ENCODE measurements at places on chromosomes 7 and 10.
A peak's percentile ranks its signal among the peaks of the same experiment; 100 is the strongest.

DNA sequence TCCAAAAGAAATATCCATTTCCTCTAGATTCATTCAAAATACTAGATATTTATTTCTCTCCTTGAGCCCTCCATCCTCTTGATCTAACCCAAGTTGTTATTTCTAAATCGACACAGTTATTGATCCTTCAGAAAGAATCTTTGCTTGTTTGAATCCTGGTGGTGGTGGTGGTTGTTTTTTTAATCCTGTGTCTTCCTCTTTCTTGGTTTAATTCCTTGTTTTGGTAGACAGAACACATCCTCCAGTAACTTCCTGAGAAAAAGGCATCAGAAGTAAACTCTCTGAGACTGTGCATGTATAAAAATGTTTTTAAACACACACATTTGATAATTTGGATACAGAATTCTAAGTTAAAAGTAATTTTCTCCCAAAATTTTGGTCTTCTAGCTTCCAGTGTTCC is 49.9 kb downstream of the SIRT1 start:
- DNase-seq, result no peak

- DNase-seq, result no peak
These were observed 557.1 kb downstream of the KCNMA1 start for GRCh38 chr10:77080361-77081027.

GRCh38 chr7:71133856-71134255 is 1.9 kb downstream of the GALNT17 start:
- DNase-seq, result no peak

- no peak for DNase-seq
These were observed 1169.4 kb upstream of the CELF2 start for GRCh38 chr10:9848278-9848677.

- DNase-seq, result no peak
These were observed 45.6 kb upstream of the SGCE start for GRCh38 chr7:94701555-94701973.

DNA sequence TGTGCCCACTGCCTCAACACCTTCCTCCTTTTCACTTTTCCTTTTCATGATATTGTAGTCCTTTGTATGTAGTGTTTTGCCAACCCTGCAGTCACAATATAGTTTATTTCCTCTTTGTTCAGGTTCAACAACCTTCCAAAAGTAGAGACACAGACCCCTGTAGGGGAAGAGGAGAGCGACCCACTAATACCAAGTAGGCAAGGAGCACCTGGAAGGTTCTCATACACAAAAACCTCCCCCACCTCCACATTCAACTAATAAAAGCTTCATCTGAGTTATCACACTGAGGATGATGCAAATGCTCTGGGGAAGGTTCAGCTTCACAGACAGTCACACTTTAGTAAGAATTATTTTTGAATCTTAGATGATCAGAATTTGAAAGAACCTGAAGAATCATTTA is 41.6 kb downstream of the PIK3AP1 start:
- DNase-seq, result no peak

DNA sequence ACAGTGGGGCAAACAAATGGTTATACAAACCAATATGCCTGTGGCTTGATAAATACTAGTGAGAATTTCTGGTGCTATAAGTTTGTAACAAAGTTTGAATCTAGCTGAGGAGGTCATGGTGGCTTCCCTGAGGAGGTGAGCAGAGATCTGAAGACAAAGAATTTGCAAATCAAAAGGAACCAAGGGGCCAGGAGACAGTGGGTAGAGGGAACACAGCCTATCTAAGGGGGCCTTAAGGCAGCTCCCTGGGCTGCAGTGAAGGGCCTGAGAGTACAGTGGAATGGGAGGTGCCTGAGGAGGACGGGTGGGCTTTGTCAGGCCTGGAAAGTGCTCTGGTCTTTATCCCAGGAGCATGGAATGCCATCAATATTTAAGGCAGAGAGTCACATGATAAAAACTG is 21.8 kb downstream of the RNF133 start:
- DNase-seq, result no peak

DNA sequence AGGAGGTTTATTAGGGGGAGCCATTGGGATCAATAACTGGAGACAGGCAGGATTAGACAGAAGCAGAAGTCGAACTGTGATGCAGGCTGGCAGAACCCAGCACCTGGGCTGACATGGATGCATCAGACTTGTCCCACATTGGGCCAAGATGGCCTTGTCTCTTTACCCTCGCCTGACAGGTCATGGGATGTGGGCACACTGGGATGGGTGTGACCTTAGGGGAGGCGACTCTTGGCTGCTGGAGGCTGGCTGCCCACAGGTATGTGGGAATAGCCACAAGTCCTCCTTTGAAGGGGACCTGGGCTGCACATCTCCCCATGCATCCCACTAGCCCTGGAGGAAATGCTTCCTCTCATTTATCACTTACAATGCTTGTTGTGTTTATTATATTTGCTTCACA is 17.3 kb downstream of the NFE2L3 start:
- DNase-seq, result no peak

DNA sequence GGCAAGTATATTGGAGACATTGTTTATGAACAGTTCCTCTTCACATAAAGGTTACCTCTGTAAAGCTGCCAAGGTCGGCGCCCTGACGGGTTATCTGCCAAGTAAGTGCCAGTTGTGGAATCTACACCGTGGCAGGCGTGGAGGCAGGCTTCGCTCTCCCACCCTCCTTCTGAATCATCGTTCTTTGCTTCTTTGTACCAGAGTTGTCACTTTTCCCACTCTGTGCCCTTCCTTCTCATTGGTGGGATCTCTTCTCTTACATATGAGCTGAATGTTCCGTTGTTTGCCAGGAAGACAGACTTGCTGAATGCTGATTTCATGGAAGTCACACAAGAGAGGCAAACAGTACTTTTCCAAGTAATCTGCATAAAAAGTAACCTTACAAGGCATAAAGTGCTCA is 40.6 kb upstream of the PTPRZ1 start:
- DNase-seq, result peak; percentile 73

DNA sequence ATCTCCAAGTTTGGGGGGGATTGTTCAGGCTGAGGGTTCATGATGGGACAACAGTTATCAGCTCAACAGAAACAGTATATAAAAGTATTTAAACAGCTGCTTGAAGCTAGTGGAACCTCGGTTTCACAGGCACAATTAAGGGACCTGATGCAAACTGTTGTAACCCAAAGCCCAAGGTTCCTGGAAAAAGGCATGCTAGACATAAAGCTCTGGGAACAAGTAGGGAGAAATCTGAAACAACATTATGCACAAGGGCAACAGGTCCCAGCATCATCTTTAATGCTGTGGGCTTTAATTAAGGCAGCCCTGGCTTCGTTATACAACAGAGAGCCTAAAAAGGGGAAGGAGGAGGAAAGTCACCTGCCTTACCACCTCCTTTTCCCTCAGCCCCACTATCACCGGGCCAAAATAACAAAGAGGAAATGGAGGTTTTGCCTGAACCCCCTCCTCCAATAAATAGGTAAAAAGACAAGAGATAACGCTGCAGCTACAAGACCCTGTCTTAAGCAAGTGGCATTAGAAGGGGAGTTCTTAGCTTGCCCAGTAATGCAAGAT is 83.2 kb upstream of the GPR22 start:
- DNase-seq, result no peak

- no peak for DNase-seq
These were observed 246.6 kb downstream of the ADRA2A start for GRCh38 chr10:111323389-111323966.

DNA sequence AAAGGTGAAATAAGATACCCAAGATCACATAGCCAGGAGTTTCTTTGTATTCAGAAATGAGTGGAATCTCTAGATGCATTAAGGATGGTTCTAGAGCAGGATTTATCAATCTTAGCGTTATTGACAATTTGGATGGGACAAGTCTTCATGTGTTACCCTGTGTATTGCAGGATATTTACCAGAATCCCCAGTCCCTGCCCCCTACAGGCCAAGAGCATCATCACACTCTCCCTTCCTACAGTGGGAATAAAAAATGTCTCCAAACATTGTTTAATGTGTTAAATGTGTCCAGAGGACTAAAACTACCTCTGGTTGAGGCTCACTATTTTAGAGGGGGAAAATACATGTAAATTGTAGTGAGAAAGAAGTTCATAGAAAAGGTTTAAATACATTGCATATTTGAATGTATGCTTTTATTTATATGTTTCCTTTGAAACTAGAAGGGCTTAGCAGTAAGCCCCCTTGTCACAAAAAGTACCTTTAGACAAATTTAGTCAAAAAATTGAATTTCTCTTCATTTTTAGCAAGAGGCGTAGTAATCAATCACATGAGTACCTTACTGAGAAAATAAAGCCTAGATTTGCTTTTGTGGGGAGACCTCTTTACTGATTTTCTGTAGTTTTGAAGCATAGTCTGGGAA is 141.2 kb downstream of the MLLT10 start:
- no peak for DNase-seq

DNA sequence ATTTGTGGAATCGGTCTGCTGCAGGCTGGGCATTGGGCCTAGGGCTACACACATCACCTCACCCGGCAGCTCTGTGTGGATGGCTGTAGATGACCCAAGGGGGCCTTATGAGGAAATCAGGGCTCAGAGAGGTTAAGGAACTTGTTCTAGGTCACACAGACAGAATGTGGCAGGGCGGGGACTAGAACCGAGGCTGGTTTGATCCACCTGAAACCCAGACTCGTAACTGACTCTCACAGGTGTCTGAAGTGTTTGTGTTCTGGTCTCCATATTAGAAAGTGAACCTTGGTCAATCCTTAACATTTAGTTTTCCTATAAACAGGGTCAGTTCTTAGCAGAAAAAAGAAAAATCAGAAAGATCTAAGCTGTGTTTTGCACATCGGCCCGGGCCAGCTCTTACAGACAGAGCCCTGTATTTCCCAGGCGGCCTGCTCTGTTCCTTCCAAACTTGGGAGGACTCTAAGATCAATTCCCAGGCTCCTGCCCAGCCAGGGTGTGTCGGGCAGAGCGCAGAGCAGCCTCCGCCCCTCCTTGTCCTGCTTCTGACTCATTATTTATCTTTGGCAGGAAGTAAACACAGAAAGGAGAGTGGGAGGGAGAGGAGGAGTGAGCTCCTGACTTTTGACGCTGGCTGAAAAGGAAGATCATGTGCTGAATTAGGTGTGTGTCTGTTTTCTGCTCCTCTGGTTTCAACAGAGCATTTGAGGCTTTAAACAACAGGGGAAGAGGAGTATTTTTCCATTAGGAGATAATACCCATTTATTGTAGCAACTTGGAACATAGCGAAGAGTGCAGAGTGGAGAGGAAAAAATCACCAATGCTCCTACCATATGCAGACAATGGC is 74.1 kb downstream of the TACC2 start:
- DNase-seq, result peak; percentile 71

GRCh38 chr10:83871187-83872081 is 267.9 kb upstream of the GHITM start:
- peak; percentile 33 for DNase-seq

GRCh38 chr7:35801392-35802101 is 690 bp downstream of the SEPTIN7 start:
- peak; percentile 54 for DNase-seq

DNA sequence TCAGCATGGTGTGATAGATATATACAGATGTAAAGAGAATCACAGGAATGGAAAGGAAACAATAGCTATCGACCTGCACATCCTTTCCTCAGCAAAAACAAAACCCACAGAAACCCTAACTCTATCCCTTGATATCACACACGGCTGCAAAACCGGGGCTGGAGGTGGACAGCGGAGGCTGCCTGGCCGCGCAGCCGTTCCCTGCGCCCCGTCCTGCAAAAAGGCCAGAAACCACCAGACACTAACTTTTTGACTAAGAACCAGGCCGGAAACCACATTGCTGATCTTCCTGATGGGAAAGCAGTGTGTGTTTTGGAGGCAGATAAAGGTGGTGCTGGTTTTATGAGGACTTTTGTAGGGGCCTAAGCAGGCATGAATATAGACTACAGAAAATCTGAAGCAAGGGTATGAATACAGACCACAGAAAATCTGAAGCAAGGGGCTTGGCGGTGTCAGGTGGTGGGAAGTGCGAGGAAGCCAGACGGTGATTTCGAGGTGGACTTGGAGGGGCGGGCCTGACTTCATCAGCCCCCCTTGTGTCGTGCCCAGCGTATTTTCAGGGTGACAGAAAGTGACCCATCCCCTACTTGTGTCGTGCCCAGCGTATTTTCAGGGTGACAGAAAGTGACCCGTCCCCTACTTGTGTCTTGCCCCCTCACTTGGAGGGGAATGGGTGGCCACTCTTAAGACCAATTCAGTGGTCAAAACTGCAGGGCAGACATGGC is 123.3 kb downstream of the WDR37 start:
- DNase-seq, result no peak

GRCh38 chr10:90571481-90572258 is 286.2 kb downstream of the HTR7 start:
- DNase-seq, result peak; percentile 19

- DNase-seq, result no peak
These were observed 154.0 kb upstream of the AOAH start for GRCh38 chr7:36878288-36878687.

- no peak for DNase-seq
These were observed 30.5 kb downstream of the FZD1 start for GRCh38 chr7:91294639-91295220.

DNA sequence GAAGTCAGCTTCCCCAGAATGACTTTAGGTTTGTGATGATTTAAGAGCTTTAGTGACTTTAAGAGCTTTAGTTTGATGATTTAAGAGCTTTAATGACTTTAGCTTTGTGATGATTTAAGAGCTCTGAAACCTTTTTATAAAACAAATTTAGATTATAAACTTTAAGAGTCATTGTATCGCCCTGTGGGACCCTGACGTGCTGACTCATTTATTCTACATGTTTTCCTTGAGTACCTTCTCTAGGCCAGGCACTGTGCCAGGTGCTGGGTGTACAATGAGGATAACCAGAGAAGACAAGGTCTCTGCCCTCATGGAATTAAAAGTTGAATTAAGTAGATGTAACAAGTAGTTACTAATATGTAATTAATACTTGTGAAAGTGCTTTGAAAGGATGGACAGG is 45.4 kb downstream of the CNNM1 start:
- no peak for DNase-seq

DNA sequence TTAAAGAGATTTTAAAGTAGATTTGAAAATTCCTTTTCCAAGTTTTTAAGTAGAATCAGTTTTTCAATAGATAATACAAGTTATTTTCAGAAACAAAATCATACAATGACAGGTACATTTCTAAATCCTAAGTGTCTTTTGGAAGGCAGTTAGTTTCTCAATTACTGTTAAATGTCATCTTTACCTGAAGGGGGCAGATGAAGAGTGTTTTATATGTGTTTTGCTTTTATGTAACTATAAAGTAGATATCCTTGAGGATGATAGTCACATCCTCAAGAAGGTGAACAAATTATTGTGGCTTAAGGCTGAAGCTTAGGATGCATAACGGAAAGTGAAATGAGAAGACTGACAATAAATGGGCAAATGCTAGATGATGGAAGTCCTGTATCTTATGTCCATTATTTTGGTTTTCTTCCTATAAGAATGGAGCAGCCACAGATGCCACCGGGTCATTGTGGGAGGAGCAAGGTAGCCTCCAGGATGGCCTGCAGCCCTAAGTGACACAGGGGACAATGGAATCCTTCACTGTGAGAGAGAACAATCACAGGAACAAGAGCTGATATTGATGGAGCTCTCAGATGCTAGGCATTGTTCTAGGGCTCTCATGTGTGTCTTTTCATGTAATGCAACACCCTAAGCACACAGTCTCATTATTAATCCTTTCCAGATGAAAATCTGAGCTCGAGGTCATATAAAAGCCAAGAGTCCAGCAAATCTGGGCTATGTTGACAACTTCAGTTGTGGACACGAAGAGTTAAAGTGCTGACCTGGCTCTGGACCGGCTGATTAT is 14.1 kb upstream of the MKX start:
- no peak for DNase-seq

Measured in NCI-H748 treated with DMSO at 0.1 percent for 48 hours (cell line).